ENCODE measurements at places on chromosomes 11 and 22. TPM values are rescaled to one million over a fixed set of nuclear protein-coding genes. Genes with fewer than 3 reads are reported as not detected.

HBG2 gene
- total RNA-seq = 0.18 TPM

SYT13 gene
- not detected for total RNA-seq

A4GALT gene
- total RNA-seq = 8.5 TPM

OR8G5 gene
- total RNA-seq = not detected

SLC22A12 gene
- not detected for total RNA-seq

MISFA gene
- total RNA-seq = 0.54 TPM

MPZL3 gene
- 8.2 TPM for total RNA-seq

ELF5 gene
- not detected for total RNA-seq

SCGB1D2 gene
- not detected for total RNA-seq

ACRV1 gene
- total RNA-seq = not detected

ATL3 gene
- 93.2 TPM for total RNA-seq

MS4A3 gene
- not detected for total RNA-seq

SLC39A13 gene
- 40.1 TPM for total RNA-seq

MS4A6E gene
- not detected for total RNA-seq

MYBPC3 gene
- total RNA-seq = not detected

SCO2 gene
- total RNA-seq = 2.3 TPM

KDM4D gene
- 0.72 TPM for total RNA-seq

PHF21B gene
- total RNA-seq = not detected

NOX4 gene
- 19.8 TPM for total RNA-seq

ABTB2 gene
- total RNA-seq = 3.7 TPM

DNAL4 gene
- 15.2 TPM for total RNA-seq

MTMR3 gene
- 25.1 TPM for total RNA-seq

SULT4A1 gene
- 0.09 TPM for total RNA-seq

TSKU gene
- total RNA-seq = 6.4 TPM

SCGB1C1 gene
- not detected for total RNA-seq

INPP5J gene
- 0.47 TPM for total RNA-seq

REXO2 gene
- 210 TPM for total RNA-seq

CNGA4 gene
- not detected for total RNA-seq

GRAP2 gene
- under 0.01 TPM for total RNA-seq

WBP2NL gene
- total RNA-seq = under 0.01 TPM

FDXACB1 gene
- total RNA-seq = 2.5 TPM

LPXN gene
- total RNA-seq = 6.9 TPM

RRP8 gene
- total RNA-seq = 10.7 TPM

ZP1 gene
- total RNA-seq = not detected

MRGPRE gene
- not detected for total RNA-seq

MPEG1 gene
- not detected for total RNA-seq

FBLN1 gene
- 0.09 TPM for total RNA-seq

APOA4 gene
- total RNA-seq = not detected

SIK2 gene
- 4.4 TPM for total RNA-seq

PRAME gene
- 0.09 TPM for total RNA-seq

C22orf42 gene
- total RNA-seq = not detected

CATSPER1 gene
- total RNA-seq = 0.09 TPM

TIGD3 gene
- 0.27 TPM for total RNA-seq

OR6T1 gene
- not detected for total RNA-seq

CALCB gene
- under 0.01 TPM for total RNA-seq

MPPED2 gene
- under 0.01 TPM for total RNA-seq
